ENCODE measurements at places on chromosomes 11 and 22.
A peak's percentile ranks its signal among the peaks of the same experiment; 100 is the strongest.

- H3K4me3 ChIP-seq = peak overlapping the region; percentile 58
- peak overlapping the region; percentile 34 for H3K27ac ChIP-seq
- peak; percentile 71 for DNase-seq
- peaks cover 9% of the 10 kb centered on the region for H3K4me1 ChIP-seq
Measured at GRCh38 chr11:355581-356458, 13.5 kb upstream of the B4GALNT4 start.

DNA sequence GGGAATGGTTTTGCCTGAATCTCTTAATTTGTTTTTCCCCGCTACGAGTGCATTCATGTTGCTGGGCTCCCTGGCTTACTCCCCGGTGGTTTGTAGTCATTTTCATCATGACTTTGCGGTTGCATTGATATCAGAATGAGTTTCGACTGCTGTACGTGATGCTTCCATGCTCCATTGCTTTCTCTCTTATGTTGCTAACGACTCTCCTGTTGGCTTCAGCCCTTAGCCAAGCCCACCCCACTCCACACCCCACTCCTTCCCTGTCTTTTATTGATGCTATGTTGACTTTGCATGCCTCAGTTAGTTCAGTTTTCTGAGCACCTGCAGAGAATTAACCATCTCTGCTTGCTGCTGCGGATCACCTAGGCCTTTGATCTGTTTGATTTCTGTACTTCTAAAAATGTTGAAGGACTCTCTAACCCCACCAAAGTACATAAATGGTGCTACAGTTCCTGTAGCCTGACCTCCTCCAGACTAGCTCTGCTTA, 65.3 kb downstream of the ARFGAP2 start:
- no peaks in the 10 kb centered on the region for H3K27me3 ChIP-seq
- no peak overlapping the region for H3K4me3 ChIP-seq
- DNase-seq = no peak
- no peak overlapping the region for H3K27ac ChIP-seq

GRCh38 chr22:37377927-37378326, 49.4 kb downstream of the ELFN2 start:
- H3K27me3 ChIP-seq = no peaks in the 10 kb centered on the region
- DNase-seq = no peak
- no peaks in the 10 kb centered on the region for H3K36me3 ChIP-seq
- no peak overlapping the region for H3K4me3 ChIP-seq
- H3K27ac ChIP-seq = no peak overlapping the region

- DNase-seq = no peak
- peaks cover 17% of the 10 kb centered on the region for H3K4me1 ChIP-seq
- H3K4me3 ChIP-seq = no peak overlapping the region
- no peak overlapping the region for H3K27ac ChIP-seq
- no peaks in the 10 kb centered on the region for H3K27me3 ChIP-seq
- no peaks in the 10 kb centered on the region for H3K36me3 ChIP-seq
Measured at GRCh38 chr22:22400099-22400498, 108.4 kb downstream of the ZNF280B start.

DNA sequence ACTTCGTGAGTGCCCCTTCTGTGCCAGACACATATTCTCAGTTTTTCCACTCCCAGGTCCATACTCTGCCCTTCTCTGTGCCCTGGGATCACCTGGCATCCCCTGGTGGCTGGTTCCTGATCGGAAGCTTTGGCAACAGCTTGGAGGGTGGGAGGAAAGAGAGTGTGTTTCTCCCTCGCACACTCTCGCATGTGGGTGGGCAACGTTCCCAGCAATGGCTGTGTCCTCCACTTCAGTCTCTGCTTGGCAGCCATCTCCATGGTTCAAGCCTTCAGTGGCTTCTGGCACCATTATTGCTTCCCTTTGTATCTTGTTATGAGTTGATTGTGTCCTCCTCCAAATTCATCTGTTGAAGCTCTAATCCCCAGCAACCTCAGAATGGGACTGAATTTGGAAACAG, 342.7 kb upstream of the SYN3 start:
- no peaks in the 10 kb centered on the region for H3K4me1 ChIP-seq
- H3K27ac ChIP-seq = no peak overlapping the region
- H3K27me3 ChIP-seq = no peaks in the 10 kb centered on the region
- no peaks in the 10 kb centered on the region for H3K36me3 ChIP-seq
- H3K4me3 ChIP-seq = no peak overlapping the region

DNA sequence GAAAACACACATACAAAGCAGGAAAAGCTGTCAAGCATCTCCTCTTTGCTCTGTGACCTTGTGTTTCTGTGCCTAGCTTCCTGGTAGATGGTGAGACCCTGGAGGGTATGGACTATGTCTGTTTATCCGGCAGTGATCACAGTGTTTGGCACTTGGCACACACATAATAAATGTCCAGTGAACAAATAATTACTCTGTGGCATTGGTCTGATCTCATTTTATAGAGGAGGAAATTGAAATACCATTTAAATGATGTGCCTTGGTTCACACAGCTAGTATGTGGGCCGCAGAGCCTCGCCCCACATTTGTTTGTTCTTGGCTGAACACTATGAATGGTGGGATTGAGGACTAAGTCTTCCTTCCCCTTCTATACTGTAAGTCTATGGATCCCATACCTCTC, 104.7 kb upstream of the SPON1 start:
- DNase-seq = peak; percentile 64
- no peak overlapping the region for H3K4me3 ChIP-seq
- no peaks in the 10 kb centered on the region for H3K27me3 ChIP-seq

- no peaks in the 10 kb centered on the region for H3K36me3 ChIP-seq
- no peak overlapping the region for H3K27ac ChIP-seq
- H3K27me3 ChIP-seq = peaks cover 22% of the 10 kb centered on the region
Measured at GRCh38 chr22:36900225-36900624, 13.2 kb upstream of the CSF2RB start.

GRCh38 chr11:64800303-64801157, 2.5 kb downstream of the MAP4K2 start:
- H3K4me3 ChIP-seq = no peak overlapping the region
- peaks cover 19% of the 10 kb centered on the region for H3K4me1 ChIP-seq
- no peak for DNase-seq
- no peak overlapping the region for H3K27ac ChIP-seq

GRCh38 chr11:18321578-18321968, 367 bp downstream of the HPS5 start:
- H3K27ac ChIP-seq = peak overlapping the region; percentile 92
- H3K27me3 ChIP-seq = no peaks in the 10 kb centered on the region
- peaks cover 41% of the 10 kb centered on the region for H3K4me1 ChIP-seq
- H3K4me3 ChIP-seq = peak overlapping the region; percentile 89

DNA sequence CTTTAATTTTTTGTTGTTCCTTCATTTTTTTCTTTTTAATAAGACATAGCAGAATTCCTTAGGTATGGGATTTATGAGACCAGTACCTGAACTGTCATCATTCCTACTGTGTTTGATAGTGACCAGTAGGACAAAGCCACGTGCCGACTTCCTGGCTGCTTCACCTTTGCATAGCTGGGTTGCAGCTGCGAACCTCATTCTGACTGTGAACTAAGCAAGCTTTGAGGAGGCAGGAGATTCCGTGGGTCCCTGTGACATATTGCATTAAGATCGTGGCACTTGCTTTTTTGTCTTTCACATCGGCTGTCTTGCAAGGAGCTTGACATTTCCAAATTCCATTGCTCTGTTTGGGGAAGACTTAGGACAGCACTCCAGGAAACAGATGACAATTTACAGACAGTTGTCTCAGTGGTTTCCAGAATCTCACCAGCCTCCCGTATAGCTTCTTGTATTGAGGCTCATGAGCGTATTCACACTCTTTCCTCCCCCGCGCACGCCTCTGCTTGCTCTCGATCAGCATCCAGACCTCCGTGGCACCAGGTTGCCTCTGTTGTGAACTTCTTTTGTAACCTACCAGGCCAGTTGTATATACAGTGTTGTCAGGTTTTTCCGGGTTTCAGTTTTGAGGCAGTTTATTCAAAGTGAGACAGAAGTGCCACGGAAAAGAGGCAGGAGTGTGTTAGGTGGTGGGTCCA, 101.7 kb downstream of the CWC15 start:
- no peak for DNase-seq
- H3K36me3 ChIP-seq = peaks cover 39% of the 10 kb centered on the region
- H3K27me3 ChIP-seq = no peaks in the 10 kb centered on the region
- H3K27ac ChIP-seq = no peak overlapping the region
- H3K4me1 ChIP-seq = peaks cover 9% of the 10 kb centered on the region

DNA sequence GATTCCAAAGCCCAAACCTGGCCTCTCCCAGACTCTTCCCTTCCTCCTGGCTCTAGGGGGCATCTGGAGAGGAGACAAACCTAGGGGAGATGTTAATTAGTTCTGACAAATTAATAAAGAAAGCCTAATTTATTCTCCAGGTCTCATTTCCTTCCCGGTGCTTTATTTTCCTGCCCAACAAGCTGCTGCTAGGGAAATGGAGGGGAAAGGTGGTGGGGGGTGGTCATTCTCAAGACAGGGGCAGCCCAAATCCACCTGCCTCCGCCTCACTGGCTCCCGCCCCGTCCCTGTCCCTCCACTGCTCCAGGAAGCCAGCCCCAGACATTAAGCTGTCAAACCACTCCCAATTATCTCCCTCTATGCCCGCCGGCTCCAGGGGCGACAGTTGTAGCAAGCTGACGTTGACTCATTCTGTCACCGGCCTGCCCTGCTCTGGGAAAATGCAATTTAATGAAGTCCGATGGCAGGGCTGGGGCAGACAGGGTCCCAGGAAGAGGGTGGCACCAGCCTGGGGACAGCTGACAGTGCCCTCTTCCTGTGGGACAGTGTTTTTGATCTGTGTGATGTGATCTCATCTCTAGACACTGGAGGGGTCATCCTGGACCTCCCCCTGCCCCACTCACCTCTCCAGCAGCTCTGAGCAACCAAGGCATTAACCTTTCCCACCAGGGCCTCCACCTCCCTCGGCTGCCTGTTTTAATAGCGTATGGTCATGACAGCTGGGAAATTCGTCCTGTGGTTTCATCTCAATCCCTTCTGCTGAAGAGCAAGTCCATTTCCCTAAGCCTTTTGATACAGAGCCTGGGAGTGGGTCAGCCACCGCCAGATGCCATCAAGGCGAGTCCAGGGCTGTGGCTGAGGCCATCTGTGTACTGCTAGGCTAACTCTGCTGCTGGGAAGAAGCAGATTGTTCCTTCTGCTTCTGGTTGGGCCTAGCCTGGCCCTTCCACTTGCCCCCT, 27.1 kb downstream of the NECTIN1 start:
- H3K27ac ChIP-seq = peak overlapping the region; percentile 2
- H3K27me3 ChIP-seq = no peaks in the 10 kb centered on the region
- peaks cover 21% of the 10 kb centered on the region for H3K4me1 ChIP-seq
- H3K4me3 ChIP-seq = no peak overlapping the region
- DNase-seq = peak; percentile 39
- H3K36me3 ChIP-seq = no peaks in the 10 kb centered on the region

- peaks cover 48% of the 10 kb centered on the region for H3K36me3 ChIP-seq
- H3K27ac ChIP-seq = peak overlapping the region; percentile 74
- DNase-seq = peak; percentile 29
- peaks cover 36% of the 10 kb centered on the region for H3K4me1 ChIP-seq
- peak overlapping the region; percentile 94 for H3K4me3 ChIP-seq
Measured at GRCh38 chr11:62574363-62575071, 826 bp upstream of the EEF1G start.

DNA sequence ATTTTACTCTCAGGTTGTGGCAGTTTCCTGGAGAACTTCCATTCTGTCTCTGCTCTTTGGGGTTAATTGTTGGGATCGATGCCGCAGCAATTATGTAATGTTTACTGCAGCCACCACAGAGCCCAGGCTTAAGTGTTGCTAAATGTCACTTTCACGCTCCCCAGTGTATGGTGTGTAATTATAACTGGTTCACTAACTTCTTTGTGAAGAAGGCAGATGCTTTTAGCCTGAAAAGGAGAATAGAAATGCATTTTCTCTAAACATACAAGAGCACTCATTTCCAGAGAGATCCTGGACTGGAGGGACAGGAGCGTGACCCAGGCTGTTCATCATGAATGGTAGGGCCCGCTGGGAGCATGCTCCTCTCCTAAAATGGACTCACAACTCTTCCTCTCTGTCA, 132.2 kb upstream of the PLET1 start:
- peaks cover 45% of the 10 kb centered on the region for H3K27me3 ChIP-seq
- no peaks in the 10 kb centered on the region for H3K4me1 ChIP-seq
- H3K36me3 ChIP-seq = no peaks in the 10 kb centered on the region
- DNase-seq = no peak

DNA sequence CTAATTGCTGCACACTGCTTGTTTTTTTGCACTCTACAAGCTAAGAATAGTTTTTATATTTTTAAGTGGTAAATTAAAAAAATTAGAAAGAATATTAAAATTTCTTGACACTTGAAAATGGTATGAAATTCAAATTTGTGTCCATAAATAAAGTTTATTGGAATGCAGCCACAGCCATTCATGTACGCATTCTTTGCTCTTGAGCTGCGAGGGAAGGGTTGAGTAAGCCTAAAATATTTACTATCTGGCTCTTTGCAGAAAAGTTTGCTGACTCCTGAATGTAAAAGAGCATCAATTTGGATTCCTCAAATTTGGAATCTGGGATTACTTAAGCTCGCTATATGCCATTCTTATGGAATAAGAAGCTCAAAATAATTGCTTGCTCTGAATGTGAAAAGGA, 3.4 kb upstream of the ADAMTS8 start:
- peaks cover 25% of the 10 kb centered on the region for H3K4me1 ChIP-seq
- peaks cover 35% of the 10 kb centered on the region for H3K27me3 ChIP-seq
- DNase-seq = peak; percentile 45
- H3K4me3 ChIP-seq = peak overlapping the region; percentile 43
- H3K27ac ChIP-seq = no peak overlapping the region

DNA sequence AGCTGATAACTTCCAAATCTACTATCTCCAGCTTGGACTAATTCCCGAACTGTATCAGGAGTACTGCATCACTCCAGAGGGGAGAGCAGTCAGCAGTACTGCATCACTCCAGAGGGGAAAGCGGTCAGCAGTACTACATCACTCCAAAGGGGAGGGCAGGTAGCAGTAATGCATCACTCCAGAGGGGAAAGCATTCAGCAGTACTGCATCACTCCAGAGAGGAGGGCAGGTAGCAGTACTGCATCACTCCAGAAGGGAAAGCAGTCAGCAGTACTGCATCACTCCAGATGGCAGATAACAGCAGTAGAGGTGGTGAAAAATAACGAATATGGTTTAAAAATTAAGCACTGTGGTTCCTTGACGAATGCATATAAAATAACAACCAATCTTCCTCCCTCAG, 8.4 kb downstream of the CWC15 start:
- H3K36me3 ChIP-seq = peaks cover 83% of the 10 kb centered on the region
- no peaks in the 10 kb centered on the region for H3K27me3 ChIP-seq
- H3K27ac ChIP-seq = no peak overlapping the region
- no peak for DNase-seq
- no peak overlapping the region for H3K4me3 ChIP-seq
- no peaks in the 10 kb centered on the region for H3K4me1 ChIP-seq

DNA sequence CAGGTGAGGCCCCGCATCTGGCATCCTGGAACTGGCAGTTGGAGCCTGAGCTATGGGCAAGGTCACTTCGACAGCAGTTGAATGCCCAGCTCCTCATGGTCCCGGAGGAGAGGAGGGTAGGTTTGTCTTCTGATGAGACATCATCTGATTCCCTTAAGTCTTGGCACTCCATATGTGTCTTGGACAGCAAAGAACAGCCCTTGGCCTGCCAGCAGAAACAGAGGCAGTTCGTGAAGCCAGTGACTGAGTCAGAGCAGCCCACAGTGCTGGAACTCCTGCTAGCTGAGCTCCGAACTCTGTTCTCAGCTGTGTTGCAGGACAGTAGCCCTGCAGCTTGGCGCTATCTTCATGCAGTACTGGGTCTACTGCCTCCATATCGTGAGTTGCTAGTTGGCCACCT, 1.0 kb downstream of the DNHD1 start:
- no peaks in the 10 kb centered on the region for H3K4me1 ChIP-seq
- no peaks in the 10 kb centered on the region for H3K27me3 ChIP-seq
- H3K4me3 ChIP-seq = no peak overlapping the region

Measured in PC-3 (cell line).